Hippocampal formation (tissue), 2 donors: ENCODE measurements at places on chromosomes 2 and 18.

GRCh38 chr2:138752197-138752956 is 27.8 kb downstream of the NXPH2 start:
- DNase-seq = no peak

DNA sequence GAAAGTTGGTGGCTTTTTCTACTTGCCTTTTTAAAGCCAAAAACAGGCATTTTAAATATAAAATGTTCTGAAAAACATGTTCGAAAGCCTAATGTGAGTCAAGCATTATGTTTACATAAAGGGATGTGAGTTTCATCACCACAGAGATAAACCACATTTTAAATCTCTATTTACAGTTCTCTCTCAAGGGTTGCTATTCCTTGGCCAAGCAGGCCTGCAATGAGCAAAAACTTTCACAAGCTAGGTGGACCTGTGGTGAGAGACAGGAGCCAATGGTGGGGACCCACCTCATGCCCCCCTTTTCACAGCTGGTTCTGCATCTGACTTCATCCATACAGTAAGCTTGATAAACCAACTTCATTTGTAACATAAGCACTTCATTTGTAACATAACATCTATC is 65.1 kb downstream of the CUL3 start:
- no peak for DNase-seq

DNA sequence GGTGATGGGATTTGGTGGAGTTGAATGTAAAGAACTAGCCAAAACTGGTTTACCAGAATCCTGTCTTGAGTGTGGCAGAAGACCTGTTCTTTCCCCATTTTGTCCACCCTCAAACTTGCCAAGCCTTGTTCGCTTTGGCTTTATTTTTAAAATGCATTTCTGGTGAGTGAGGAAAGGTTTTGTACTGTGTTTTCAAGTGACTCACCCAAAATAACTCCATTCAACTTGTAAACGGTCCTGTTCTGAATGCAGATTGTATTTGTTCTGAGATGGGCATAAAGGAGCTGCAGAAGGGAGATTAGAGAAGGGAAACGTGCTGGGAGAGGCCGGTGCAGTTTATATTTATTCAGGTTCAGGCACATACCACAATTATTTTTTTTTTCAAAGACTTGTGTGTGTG is 5.3 kb upstream of the ITPRID2 start:
- DNase-seq = no peak

DNA sequence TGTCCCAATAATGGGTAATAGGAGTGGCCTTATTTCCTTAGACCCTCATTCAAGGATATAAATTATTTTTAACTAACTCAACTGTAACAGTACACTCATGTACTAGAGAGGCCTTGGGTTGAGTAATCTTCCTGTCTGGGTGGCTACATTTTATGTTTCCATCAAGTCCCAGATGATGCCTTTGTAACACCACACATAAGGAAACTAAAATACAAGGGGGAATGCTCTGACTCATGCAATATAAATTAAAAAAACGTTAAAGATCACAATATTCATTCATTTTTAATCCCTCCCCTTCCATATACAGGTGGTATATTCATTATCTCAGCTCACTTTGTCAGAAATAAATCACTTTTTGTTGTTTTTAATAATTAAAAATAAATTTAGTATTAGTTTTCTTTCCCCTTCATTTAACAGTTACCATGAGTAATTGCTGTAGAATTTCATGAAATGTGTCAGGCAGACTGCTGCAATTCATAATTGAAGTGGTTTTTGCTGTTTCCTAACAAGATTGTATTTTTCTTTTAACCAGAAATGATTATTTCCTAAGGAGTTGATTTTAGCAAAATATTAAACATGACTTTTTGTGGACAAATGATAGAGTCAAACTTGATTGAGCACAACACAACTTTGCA is 1403.6 kb downstream of the SUCLG1 start:
- DNase-seq = no peak
